ENCODE measurements at places on chromosomes 11 and 22.

DNA sequence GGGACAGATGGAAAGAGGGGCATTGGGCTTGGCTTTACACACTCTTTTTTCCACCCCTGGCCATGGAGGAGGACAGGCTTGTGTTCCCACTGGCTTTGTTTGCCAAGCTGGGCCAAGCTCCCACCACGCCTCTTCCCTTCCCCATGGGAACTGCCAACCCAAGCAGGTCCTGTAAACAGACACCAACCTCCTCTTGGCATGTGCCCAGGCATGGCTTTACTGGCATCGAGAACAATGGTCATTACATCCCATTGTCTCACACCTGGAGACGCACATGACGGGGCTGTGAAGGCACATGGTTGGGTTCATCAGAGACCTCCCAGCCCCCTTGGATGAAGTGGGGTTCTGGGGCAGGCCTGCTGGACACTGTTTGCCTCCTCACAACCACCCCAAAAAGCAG lies 11.7 kb downstream of the SEC14L3 start:
- no peak for DNase-seq

- DNase-seq: no peak
Observed at GRCh38 chr11:39385911-39386310, 2073.5 kb downstream of the LRRC4C start.

GRCh38 chr11:66743271-66743968 lies 14.4 kb upstream of the SPTBN2 start:
- DNase-seq: no peak

DNA sequence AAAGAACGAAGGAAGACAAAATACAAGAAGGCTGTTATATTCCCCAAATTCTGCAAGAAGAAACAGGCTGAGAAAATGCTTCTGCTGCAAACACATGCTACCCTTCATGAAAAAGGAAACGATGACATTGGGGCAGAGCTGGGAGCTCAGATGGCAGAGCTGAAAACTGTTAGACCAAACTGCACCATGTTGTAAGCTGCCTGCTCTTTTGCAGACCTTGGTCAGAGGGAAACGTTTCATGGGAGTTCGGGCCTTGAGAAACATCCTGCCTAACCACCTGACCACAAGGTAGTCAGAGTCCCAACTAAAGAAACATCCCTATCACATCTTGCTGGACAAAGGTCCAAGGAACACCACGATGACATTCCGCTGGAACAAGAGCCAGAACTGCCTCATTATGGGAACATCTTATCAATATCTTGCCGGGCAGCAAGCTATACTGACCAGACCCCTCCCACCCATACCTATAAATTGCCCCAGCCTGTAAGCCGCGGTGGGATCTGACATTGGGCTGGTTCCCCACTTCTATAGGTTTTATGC lies 110.7 kb upstream of the CTSC start:
- no peak for DNase-seq

GRCh38 chr11:78023426-78023825 lies 350 bp upstream of the KCTD14 start:
- no peak for DNase-seq

DNA sequence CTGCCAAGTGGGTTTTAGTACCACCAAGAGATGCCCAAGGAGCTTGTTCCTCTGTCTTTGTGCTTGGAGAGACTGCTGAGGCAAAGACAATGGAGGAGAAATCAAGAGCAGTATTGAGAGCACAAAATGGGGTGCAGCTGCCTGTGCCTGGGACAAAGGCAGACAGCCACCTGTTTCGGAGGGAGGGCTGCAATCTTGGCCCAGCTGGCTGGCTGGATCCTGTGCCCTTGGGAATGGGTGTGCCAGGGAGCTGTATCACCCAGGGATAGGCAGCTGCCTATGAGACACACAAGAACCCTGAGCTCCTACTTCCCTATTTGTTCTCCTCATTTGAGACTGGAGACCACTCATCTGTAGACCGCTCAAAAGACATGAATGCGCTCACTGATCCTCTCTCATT lies 23.3 kb upstream of the CHRM4 start:
- peak; percentile 78 for DNase-seq

- no peak for DNase-seq
Observed at GRCh38 chr22:44451016-44451415, 47.0 kb downstream of the RTL6 start.
